ENCODE measurements at places on chromosomes 4 and X.

DNA sequence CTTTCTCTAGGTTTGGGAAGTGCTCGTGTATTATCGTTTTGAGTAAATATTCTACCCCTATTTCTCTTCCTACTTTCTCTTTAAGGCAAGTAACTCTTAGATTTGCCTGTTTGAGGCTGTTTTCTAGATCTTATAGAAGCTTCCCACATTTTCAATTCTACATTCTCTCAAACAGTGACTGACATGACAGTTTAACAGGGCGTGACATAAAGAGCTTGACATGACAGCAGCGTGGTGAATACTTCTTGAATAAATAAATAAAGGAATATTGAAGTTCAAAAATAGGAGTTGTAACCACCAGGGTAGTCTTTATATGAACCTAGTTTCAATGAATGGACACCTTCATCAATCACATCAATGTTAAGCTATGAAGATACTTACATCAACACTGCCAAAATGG lies 162.0 kb downstream of the TRAM1L1 start:
- no peak for DNase-seq

- no peak for DNase-seq
Observed at GRCh38 chr4:125244848-125245450, 69.8 kb upstream of the FAT4 start.

GRCh38 chrX:100880368-100880767 lies 6.2 kb upstream of the NOX1 start:
- DNase-seq, result no peak

DNA sequence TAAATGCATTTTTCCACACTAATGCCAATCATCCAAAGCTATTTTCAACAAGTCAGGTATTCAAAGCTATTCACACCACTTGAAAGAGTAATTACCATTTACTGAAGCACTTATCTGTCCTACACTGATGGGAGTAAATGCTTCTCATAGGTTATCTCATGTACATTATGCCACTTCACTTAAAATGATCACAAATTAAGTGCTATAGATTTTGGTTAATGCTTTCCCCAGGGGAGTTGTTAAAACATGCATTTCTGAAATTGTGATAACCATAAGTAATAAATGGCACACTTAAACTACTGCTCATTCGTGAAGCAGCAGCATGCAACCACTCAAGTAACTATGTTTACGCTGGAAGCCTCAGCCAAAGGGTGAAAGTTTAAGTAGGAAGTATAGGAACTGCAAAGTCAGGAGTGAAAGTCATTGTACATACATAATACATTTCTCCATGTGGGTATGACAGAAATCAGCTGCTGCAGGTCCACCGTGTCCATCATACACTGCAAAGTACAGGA lies 6.6 kb downstream of the PPM1K start:
- no peak for DNase-seq

GRCh38 chr4:78525559-78525958 lies 26.0 kb upstream of the ANXA3 start:
- DNase-seq, result no peak

DNA sequence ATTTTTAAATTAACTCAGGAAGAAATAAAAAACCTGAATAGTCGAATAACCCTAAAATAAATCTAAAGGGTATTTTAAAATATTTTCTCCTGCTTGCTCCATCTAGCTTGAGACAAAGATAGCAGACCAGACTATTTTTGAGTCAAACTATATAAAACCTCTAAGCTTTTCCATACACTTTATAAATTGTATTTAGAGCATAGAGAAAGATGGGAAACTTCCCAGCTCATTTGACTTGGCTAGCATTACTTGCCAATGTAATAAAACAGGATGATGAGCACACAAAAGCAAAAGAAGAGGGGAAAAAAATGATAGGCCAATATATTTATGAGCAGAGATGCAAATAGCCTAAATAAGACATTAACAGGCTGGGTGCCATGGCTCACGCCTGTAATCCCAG lies 117.1 kb downstream of the ANAPC4 start:
- DNase-seq, result no peak

- DNase-seq, result no peak
Observed at GRCh38 chr4:165111906-165112367, 723 bp downstream of the TMEM192 start.

DNA sequence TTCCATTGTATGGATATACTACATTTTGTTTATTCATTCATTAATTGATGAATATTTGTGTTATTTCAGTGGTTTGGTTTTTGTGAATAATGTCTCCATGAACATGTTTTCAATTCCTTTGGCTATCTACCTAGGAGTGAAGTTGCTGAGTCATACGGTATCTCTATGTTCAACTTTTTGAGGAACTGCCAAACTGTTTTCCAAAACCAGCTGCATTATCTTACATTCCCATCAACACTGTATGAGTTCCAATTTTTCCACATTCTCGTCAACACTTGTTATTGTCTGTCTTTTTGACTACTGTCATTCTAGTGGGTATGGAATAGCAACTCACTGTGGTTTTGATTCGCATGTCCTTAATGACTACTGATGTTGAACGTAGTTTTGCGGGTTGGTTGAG lies 388.6 kb upstream of the MAGEB2 start:
- DNase-seq, result no peak

GRCh38 chr4:54898656-54899340 lies 226.6 kb downstream of the KDR start:
- DNase-seq, result no peak

DNA sequence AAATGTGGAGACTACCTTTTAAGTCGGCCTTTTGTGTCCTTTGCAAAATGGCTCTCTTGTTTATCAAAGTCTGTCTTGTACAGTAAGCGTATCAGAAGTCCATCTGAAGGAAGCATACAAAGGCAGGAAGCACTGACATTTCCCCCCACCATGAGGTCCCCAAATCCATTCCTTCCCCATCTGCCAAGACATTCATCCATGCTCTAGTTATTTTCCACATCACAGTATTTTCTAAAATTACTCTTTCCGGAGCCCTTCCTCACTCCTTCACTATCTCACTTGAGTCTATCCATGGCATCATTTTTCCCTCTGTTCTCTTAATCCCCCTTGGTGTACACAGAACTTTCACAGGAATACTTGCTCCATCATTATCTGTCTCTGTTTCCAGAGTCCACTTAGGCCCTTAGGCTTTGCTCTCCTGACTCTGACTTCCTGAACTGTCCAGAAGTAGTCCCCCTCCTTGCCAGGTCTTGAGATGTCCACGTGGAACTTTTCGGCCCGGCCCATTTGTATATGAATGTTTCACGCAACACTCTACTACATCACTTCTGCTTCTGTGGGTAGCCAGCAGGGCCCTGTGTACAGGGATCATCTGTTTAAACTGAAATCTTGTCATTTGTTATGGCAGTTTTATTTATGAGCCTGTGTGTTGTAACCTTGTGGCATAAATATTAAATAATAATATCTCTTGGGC lies 2.1 kb downstream of the SEL1L3 start:
- no peak for DNase-seq

DNA sequence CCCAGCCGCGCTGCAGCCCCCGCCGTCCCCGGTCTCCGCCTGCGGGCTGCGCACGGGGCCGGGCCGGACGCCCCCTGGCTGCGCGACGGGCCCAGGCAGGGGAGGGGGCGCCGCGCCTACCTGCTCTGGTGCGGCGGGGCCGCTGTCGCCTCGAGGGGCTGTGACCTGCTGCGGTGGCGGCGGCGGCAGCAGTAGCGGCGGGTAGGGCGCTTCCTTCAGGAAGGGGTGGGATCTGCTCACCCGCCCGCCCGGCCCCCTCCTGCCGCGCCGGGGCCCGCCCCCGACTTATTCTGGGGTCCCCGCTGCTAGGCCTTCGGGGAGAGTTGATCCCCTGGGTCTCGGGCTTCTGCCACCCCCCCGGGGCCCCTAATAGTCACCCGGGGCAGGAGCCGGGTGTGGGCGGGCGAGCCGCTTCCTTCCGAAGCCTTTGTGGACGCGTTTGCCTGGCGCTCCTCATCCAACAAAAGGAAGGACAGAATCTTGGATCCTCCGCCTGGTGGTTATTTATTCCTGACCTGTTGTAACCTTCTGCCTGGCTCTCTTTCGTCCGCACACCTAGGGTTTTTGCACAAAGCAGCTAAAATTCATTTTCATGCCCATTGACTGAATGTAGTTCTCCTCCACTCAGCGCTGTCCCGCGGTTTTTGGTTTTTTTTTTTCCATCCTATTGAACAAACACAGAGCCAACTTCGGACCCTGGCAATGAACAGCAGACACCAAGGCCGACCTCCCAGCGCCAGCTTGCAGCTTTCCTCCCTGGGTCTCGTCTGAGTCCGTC lies at the start of gene TMEM150C:
TSS of gene TMEM150C (minus strand) at position 203 of the 778 bp plus-strand sequence. CDS start 57,331 bp downstream, outside the sequence.
- peak; percentile 75 for DNase-seq

GRCh38 chr4:175326796-175327195 lies 408.6 kb downstream of the ADAM29 start:
- DNase-seq, result no peak
